ENCODE measurements at places on chromosomes 2 and 18. TPM values are rescaled to one million over a fixed set of nuclear protein-coding genes. Genes with fewer than 3 reads are reported as not detected.

Gene FAM124B
- total RNA-seq = 1.9 TPM

Gene TMEM18
- total RNA-seq = 15.5 TPM

Gene DQX1
- 1.4 TPM for total RNA-seq

Gene SLC4A3
- total RNA-seq = 12.2 TPM

Gene DCDC2C
- not detected for total RNA-seq

Gene CTAGE1
- not detected for total RNA-seq

Gene SERPINB12
- not detected for total RNA-seq

Gene MLPH
- 236 TPM for total RNA-seq

Gene FOXD4L1
- total RNA-seq = 0.39 TPM

Gene TPO
- 4.2 TPM for total RNA-seq

Gene SEPTIN10
- 91.7 TPM for total RNA-seq

Gene CIB4
- total RNA-seq = not detected

Gene LRP2
- total RNA-seq = 0.13 TPM

Gene MC2R
- total RNA-seq = 0.60 TPM

Gene COLEC11
- 2.4 TPM for total RNA-seq

Gene DNER
- 0.34 TPM for total RNA-seq

Gene CHPF
- 49.6 TPM for total RNA-seq

Measured in ureter (tissue), 1 donor.